SW480 (cell line): ENCODE measurements at places on chromosomes 1 and 21.

DNA sequence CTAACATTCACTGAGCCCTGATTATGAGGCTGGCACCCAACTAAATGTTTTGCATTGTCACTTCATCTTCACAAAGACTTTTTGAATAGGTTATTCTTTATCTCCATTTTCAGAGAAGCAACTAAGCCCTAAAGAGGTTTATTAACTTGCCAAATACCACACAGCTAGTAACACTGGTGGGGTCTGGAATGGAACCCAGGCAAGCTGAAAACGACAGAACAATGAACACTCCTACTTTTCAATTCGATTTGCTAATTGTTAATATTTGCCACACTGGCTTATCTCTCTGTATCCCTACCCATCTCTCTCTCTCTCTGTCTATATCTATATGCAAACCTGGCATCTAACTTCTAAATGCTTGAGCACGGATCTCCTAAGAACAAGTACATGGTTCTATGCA, 40.6 kb downstream of the MRPL39 start:
- DNase-seq = no peak

DNA sequence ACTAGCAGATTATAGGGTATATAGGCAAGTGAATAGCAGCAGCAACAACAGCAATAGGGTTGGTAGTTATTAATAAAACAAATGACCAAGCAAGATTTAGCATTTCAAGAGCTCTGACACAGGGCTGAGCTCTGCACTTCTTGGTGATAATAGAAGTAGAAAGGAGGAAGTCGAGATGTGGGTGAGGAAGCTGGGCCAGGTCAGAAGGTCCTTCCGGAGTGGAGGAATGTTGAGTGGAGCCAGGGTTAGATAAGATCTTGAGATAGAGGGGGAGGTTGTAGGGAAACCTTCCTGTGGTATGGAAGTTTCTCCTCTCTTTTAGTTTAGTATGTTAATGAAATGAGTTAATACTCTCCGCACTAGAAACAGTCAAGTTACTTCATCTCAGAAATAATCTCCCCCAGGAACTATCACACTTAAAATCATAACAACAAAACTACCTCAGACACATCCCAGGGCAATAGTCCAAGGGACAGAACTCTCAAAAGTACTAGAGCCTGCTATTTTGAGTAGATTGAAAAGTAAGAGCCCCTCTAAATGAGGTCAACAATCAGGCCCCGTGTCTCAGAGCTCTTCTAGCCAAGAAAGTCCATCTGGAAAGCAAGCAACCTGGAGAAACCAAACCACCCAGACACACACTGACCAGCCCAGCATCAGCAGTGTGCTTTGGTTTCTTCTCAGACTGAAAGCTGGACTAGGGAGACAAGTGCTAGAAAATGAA, 45.4 kb upstream of the ATP1B1 start:
- no peak for DNase-seq

DNA sequence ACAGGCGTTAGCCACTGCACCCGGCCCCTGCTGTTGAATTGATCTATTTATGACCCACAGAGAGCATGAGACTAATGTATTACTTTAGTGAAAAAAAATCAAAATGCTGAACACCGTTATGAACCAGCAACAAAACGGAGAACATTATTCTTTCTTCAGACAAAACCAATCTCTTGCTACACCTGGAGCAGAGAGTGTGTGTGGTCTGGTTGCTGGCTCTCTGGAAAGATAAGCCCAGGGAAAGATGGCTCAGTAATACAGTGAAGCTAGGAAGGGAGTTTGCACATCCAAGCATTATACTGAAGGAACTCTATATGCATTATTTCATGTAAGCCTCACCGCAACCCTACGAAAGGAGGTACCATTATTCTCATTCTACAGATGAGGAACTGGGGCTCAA, 117.0 kb downstream of the GLUL start:
- no peak for DNase-seq

DNA sequence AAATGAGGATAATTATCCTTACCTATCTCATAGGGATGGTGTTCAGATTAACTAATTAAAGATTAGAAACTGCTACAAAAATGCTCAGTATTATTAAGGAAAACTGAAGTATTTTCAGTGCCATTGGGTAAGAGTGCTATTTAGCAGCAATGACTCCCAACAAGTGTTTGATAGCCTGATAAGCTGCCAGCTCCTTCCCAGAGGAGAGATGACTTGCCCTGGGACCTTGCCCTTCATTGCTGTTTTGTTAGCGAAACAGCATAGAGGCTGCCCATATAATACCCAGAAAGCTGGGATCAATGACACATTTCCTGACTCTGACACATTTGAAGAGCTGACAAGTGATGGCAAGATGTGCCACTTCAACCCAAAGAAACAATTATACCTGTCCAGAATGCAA, 592.2 kb downstream of the ADGRL2 start:
- DNase-seq = no peak
